ENCODE measurements at places on chromosomes 12 and 14.

GRCh38 chr12:47085815-47086252 lies 6.1 kb upstream of the AMIGO2 start:
- DNase-seq = no peak

DNA sequence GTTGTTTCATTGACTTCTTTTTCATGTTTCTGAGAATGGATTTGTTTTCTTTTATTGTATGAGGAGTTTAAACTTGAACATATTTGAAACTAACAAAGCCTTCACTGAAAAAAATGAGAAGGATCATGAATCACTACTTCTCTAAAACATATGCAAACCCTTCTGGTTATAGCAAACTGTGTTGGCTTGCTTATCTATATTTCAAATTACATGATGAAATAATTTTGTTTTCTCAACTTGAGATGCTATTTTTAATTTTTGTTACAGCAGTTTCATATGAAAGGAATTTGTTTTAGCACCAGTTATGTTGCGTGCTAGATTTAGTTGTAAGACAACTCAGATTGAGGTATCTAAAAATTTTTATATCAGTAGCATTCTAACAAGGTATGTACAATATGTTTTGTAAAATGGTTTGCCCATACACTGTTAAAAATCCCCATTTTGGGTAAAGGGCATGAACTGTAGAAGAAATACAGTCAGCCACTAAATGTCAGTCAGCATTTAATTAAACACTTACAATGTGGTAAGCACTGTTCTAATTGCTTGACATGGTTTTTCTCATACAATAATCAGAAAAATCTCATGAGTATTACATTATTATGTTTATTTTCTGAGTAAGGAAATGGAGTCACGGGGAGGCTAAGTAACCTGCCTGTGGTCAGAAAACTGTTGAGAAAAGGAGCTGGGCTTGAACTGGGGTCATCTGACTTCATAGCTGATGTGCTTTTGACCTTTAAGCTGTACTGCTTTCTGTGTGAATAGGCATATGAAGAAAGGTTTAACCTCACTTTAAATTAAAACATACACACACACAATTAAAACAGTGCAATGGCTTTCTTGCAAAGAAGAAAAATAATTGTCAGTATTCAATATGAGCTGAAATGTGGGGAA lies 105.7 kb downstream of the PLEKHA5 start:
- DNase-seq = no peak

DNA sequence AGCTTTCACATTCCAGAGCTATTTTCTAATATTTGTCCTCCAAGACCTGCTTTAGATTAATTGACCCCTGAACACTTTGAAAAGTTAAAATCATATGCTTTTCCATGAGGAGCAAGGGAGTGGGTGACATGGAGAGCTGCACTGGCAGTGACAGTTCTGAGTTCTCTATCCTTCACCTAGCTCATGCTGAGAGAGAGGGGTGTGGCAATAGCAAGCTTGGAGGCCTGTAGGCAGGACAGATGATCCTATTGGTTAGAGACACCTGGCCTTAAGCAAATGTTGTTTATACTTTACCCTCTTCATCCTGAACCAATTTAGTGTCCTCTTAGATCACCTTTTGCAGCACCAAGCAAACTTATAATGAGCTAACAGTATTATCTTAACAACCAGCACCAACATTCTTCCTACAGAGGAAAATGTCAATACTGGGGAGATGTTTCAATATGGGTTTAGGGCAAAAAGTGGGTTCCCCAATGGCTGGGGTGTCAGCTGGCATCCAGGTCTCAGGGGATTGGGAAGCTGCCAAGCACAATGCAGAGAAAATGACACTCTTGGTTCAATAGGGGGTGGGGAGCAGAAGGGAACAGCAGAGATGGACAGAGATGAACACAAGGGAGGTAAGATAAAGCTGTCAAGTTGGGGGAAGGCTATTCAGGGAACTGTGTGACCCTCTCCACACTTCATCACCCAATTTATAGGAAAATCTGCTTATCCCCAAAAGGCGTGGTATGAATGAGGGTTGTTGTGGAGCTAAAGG lies 37.0 kb upstream of the PPM1H start:
- no peak for DNase-seq

GRCh38 chr12:75190846-75191245 lies 18.8 kb downstream of the KCNC2 start:
- no peak for DNase-seq

GRCh38 chr12:108731105-108731865 lies at the start of gene CORO1C:
Gene CORO1C, minus strand, starts transcription at chr12:108731518. Its CDS starts 30,200 bp downstream, at chr12:108701318.
- peak; percentile 82 for DNase-seq

DNA sequence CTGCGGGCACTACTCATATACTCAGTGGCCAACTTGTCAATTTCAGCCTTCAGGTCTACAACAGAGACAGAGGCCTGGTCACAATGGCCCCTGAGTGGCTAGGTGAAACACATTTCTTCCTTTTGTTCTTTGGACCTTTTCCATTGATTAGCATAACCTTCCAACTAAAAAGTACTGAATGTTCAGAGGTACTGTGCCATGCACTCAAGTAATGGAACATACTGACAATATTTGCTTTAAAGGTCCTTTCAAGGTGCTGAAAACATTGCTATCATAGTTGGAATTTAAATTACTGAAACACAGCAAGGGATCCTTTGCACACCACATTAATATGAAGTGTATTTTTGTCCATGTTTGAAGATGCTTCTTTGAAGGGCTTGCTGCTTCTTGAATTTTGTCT lies 6.1 kb upstream of the ACRBP start:
- no peak for DNase-seq

DNA sequence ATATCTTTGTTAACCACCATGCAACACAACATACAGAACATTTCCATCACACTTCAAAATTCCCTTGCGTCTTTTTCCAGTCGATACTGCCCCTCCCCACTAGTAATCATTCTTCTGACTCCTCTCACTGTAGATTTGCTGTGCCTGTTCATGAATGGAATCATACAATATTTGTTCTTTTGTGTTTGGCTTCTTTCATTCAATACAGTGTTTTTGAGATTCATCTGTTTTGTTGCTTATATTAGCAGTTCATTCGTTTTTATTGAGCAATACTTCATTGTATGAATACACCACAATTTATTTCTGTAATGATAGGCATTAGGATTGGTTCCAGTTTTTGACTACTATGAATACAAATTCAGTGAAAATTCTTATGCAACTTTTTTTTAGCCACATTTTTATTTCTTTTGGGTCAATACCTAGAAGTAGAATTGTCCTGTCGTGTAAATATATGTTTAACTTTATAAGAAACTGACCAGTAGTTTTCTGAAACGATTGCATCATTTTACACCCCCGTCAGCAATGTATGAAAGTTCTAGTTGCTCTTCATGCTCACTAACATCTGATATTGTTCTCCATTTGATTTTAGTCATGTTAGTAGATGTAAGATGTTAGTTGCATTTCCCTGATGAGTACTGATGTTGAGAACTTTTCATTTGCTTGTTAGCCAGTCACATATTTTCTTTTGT lies 127.5 kb downstream of the TGFB3 start:
- DNase-seq = no peak

DNA sequence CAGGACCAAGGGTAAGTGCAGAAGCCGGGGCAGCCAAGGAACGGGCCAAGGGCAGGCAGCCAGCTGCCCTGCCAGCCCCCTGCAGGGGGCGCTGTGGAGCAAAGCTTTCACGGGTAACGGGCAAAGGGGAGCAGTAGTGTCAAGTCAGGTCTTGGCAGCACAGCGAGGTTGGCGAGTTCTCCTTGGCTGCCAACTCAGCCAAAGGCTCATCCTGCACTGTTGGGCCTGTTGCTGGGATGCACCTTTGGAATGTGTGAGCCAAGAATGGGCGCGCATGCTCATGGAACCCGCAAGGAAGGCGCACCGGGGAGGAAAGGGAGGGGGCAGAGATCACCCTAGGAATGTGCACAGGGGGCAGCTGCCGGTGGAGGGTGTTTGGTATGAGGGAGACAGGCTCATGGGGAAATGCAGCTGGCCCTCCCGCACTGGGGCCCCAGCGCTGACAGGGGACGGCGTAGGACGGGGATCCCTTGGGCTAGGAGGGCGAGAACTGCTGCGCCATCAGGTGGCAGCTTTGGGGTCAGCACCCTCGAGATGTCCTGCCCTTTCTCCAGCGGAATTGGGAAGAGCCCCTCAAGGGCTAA lies 138.0 kb downstream of the ASCL4 start:
- DNase-seq = peak; percentile 42

DNA sequence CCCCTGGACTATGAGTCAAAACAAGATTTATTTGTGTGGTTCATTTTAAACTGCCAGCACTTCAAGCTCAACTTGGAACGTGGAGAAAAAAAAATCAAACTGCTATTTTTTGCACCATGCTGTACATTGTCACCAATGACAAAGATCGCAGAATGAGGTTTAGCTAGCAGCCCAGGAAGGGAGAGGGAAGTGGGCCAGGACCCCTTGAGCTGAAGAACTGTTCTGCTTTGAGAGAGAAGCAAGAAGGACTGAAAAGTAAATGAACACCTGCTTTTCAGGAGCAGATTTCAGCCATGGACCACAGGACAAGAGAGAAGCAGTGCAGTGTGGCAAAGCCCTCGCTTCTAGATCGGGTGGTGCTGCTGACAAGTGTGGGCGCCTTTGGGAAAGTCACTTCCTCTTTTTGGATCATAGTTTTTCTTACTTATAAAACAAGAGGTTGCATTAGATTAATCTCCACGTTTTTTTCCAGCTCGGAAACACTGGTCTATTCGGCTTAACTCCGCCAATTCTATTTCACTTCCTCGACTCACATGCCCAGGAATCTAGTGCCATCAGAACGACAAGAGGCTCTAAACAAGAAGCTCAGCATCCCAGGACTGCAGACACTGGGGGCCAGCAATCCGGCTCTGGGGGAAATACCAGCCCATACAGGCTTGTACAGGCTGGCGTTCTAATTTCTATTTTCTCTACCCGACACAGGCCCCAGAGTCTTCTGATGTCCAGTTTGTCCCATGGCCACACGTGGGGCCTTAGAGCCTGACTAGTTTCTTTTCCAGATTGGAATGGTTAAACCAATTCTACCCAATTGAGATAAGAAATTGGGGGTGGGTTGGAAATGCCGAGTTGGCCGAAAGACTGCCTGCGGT lies 129.9 kb downstream of the CRACR2A start:
- no peak for DNase-seq

DNA sequence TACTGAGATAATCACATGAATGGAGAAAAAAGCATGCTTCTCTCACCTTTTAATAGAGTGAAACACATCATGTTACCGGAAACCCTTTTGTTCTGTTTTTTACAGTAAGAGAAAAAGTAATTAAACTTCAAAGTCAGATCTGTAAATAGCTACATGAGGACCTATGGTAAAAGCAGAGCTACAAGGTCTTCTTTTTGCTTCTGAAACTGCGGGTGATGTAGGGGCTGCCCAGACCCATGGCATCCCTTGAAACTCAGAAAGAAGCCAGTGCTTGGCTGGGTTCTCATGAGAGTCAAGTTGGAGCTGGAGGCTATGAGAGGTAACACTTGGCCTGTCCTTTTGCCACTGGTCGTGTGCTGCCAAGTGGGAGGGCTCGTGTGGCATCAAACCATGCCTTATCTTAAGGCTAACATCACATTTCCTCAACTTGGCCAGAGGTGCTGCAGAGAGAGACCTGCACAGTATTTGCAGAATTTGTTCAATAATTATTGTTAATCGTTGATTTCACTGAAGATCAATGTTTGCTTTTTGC lies 47.6 kb downstream of the EML1 start:
- DNase-seq = no peak

DNA sequence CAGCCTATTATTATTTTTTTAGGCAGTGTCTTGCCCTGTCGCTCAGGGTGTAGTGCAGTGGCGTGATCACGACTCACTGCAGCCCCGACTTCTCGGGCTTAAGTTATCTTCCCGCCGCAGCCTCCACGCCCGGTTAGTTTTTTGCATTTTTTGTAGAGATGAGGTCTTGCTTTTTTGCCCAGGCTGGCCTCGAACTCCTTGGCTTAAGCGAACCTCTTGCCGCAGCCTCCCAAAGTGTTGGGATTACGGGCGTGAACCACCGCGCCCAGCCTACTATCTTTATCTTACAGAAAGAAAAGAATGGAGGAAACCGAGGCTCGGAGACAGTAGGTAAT lies 507 bp upstream of the PTPN11 start:
- DNase-seq = no peak

- no peak for DNase-seq
These were observed 90.2 kb downstream of the CHGA start for GRCh38 chr14:93012951-93013719.

GRCh38 chr14:84493779-84494178 lies 1036.2 kb upstream of the FLRT2 start:
- no peak for DNase-seq

DNA sequence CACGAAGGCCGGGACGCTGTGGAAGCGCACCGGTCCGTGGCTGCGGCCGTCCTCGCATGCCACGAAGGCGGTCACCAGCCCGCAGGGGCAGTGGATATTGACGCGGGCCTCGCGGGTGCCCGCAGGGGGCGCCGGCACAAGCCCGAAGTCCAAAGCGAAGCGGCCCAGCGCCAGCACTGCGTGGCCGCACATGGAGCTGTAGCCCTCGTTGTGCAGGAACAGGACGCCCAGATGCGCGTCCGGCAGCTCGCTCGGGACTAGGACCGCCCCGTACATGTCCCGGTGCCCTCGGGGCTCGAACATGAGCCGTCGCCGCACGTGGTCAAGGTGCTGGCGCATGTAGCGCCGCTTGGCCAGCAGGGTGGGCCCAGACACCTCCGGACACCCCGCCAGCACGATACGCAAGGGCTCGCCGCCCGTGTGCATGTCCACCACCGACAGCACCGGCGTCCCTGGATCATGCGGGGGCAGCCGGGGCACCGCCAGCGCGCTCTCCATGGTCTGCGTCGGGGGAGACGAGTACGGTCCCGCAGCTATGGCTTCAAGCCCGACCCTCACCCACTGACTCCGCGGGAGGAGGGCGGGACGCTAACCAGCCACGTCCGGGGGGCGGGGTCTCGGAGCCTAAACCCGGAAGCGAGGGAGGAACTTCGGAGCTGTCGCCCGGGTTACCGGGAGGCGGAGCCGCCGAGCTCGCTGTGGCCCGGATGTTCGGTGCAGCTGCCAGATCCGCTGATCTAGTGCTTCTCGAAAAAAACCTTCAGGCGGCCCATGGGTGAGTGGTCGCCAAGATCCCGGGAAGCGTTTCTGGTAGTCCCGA lies at the start of the genes JKAMP and L3HYPDH:
TSS of gene JKAMP (plus strand) at position 699 of the 820 bp plus-strand sequence. CDS start at position 772, 73 bp downstream.
TSS of gene L3HYPDH (minus strand) at position 590 of the 820 bp plus-strand sequence. CDS start at position 498, 92 bp downstream.
- DNase-seq = peak; percentile 89

- no peak for DNase-seq
These were observed 89.6 kb downstream of the TTC7B start for GRCh38 chr14:90726656-90727055.

DNA sequence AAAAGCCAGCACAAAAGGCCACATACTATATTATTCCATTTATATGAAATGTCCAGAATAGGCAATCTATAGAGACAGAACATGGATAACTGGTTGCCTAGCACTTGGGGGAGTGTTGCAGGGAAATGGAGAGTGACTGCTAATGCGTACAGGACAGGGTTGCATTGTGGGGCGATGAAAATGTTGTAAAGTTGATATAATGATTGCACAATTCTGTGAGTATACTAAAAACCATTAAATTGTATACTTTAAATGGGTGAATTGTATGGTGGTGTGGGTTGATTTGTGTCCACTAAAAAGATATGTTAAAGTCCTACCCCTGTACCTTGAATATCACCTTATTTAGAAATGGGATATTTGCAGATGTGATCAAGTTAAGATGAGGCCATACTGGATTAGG lies 7.0 kb upstream of the CAPRIN2 start:
- DNase-seq = no peak

GRCh38 chr12:79409562-79409961 lies 281.2 kb downstream of the PAWR start:
- DNase-seq = no peak

All from anterior cingulate cortex (tissue), 58 donors.